ENCODE measurements at places on chromosomes 13 and 19. TPM values are rescaled to one million over a fixed set of nuclear protein-coding genes. Genes with fewer than 3 reads are reported as not detected.

S1PR4 gene
- total RNA-seq, result 1.0 TPM

ERFL gene
- not detected for total RNA-seq

ZNF575 gene
- total RNA-seq, result 0.41 TPM

WDR87 gene
- total RNA-seq, result not detected

ZIC2 gene
- total RNA-seq, result not detected

ELSPBP1 gene
- not detected for total RNA-seq

NCAN gene
- total RNA-seq, result under 0.01 TPM

DNAAF3 gene
- 0.51 TPM for total RNA-seq

KMT2B gene
- total RNA-seq, result 13.1 TPM

KLK4 gene
- not detected for total RNA-seq

FPR2 gene
- total RNA-seq, result 0.51 TPM

CYP4F22 gene
- total RNA-seq, result not detected

RUBCNL gene
- total RNA-seq, result 5.1 TPM

CERS4 gene
- 41.0 TPM for total RNA-seq

GPC5 gene
- total RNA-seq, result 5.4 TPM

CLIP3 gene
- total RNA-seq, result 5.7 TPM

SUGP1 gene
- total RNA-seq, result 16.5 TPM

MISP gene
- total RNA-seq, result 2.9 TPM

RFPL4AL1 gene
- not detected for total RNA-seq

SLC25A30 gene
- 22.2 TPM for total RNA-seq
